ENCODE measurements at places on chromosomes 2 and 18.

GRCh38 chr2:69741229-69741574, 732 bp upstream of the ANXA4 start:
- DNase-seq, result no peak

GRCh38 chr2:37564356-37564755, 107.1 kb downstream of the CDC42EP3 start:
- DNase-seq, result no peak

DNA sequence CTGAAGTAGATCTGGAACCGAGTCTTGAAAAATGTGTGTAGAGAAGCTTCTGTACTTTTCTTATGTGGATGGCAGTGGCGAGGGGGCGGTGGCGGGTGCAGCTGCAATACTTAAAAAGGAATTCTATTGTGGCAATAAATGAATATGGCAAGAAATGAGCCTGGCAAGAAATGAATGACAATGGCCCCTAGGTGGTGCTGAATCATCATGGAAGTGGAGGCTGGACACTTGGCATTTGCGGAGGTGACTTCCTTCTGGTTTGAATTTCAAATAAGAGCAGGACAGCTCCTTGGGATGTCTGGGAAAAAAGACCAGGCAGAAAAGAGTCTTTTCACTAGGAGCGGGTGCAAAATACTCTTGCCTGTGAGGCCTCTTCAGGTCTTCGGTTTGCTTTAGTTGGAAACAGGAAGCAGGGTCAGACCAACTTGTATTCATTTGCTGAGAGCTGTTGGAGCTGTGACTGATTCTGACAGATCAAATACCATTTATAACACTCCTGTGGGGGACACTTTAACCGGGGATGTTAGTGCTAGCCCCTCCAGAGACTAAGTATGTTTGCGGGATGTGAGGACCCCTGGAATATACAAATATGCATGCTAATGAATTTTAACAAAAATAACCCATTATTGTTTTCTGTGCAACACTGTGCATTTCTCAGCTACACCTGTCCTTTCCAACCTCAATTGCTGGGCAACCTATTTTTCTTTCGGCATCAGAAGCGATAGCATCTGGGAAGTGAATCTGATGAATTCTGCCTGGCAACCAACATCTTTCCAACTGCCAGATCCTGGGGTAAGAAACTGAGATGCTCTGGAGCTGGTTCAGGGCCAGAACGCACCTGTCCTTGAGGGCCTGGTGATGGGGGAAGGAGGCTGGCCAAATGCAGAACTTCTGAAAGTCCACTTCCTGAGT, 35.4 kb downstream of the FASTKD2 start:
- DNase-seq, result peak; percentile 92

DNA sequence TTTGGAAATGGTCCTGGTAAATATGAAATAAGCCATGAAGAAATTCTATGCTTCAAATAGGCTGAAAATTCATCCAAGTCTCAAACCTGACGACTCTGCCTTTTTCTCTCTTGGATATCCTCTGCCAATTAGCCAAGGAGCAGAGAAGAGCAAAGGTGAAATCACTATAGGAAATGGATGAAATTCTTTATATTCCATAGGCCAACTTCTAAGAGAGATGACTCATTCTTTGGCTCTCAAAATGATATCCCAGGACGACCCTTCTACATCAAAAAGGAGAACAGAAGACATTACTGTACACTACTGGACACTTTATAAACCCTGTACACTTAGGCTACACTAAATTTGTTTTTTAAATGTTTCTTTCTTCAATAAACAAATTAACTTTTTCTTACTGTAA, 22.7 kb downstream of the PDE1A start:
- no peak for DNase-seq

DNA sequence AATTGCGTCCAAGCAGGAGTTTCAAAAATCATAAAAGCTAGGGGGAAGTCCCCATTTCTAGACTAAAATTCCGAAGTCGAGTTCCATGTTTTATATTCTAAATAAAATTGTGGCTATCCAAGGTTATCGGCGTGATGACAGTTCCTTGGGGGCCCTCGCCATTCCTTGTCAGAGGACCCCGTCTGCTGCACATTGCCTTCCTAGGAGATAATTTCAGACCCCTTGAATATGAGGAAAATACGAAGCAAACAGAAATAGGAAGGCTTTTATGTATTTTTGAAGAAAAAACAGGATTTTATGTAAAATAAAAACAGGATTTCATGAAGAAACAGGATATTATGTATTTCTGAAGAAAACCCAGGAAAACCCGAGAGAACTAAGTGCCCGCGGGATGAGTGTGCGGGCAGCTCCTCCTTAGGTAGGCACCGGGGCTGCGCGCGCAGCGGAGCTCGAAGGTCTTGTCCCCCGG, 465 bp upstream of the PLEKHA3 start:
- DNase-seq, result no peak

DNA sequence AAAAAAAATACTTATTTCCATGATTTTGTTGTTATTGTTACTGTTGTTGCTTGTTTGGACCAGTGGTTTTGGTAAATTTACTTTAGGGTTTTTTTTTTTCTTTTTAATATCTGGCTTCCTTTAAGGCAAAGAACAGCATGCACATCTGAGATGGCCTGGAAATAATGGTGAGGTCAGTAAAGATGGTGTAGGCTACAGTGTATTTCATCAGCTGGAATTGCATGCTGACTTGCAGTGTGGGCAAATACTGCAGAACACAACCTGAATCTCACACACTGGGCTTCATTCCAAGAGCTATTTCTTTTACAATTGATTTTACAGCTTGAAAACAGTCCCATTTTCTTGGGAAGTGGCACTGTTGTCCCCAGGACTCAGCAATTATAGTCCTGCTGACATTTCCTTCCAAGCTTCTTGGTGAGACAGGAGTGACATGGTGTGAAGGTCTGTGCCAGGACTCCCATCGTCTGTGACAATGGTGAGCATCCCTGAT, 376.1 kb upstream of the SOX11 start:
- peak; percentile 72 for DNase-seq

DNA sequence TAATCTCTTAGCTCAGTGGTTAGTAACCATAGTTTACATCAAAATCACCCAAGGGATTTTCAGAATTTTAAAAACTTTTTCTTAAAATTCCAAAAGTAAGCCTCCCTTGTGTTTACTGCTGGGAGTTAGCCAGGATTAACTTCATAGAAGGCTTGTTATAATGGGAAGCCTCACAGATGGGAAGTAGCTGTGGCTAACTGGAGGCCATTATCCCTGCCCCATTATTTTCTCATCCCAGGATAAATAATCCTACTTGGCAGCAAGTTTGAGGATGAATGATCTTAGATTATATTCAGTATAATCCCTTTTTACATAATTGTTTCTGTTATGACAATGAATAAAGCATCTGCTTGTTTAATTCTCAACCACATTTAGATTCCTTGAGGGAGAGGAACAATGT, 25.5 kb downstream of the PLEK start:
- DNase-seq, result no peak

DNA sequence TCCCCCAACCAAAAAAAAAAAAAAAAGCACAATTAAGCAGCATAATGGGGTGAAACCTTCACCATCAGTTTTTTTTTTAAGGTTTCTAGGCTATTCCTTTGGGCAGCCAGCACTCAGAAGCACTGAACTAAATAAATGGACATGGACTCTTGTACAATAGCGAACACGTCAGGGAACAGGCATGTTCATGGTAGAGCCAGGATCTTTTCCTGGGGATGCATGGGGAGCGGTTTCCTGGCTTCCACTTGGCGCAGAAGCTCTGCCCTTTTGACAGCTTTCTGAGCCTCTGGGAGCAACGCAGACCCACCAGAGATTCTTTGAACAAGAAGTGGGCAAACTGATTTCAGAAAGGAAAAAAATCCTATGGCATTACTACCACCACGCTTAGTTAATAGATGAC, 35.0 kb downstream of the ALPK2 start:
- no peak for DNase-seq

DNA sequence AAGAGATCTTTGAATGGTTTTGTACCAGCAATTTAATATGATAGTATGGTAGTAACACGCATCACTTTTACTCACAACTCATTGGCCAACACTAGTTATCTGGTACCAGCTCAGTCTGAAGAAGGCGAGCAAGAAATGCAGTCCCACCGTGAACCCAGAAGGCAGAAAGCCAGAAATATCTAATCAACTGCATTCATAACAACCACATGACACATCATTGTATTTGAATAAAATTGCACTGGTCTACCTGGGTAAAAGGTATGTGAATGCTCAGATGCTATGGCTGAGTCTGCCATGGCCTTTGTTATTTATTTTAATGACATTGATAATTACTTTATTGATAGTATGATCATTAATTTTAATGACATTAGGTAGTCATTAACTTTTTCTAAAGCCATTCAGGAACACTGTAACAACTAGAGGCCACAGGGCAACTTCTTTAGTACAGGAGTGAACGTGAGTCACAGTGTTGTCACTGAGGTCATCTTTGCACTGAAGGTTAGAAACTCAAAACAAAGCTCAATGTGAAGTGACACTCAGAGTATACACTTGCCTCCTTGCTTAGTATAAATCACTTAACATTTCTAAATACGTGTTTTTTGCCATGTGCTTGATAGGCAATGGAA, 475.6 kb upstream of the TNP1 start:
- no peak for DNase-seq

GRCh38 chr18:73842795-73843394, 304.7 kb downstream of the FBXO15 start:
- peak; percentile 1 for DNase-seq

GRCh38 chr2:16813593-16813992, 148.0 kb upstream of the CYRIA start:
- no peak for DNase-seq

DNA sequence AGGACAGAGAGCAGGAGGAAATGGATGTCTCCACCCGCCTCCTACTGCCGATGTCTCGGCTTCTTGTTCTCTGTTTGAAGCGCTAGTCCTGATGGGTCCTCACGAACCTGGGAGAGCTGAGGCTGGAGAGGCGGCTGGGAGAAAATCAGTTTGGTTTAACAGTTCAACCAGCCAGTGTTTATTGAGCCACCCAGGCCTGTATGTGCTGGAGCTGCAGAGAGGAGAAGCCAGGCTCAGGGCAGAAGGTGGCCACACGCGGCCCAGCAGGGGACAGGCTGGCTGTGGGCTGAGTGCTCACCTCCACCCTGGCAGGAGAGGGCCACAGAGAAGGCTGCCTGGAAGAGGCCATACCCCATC, 202.1 kb downstream of the CYP26B1 start:
- DNase-seq, result no peak

DNA sequence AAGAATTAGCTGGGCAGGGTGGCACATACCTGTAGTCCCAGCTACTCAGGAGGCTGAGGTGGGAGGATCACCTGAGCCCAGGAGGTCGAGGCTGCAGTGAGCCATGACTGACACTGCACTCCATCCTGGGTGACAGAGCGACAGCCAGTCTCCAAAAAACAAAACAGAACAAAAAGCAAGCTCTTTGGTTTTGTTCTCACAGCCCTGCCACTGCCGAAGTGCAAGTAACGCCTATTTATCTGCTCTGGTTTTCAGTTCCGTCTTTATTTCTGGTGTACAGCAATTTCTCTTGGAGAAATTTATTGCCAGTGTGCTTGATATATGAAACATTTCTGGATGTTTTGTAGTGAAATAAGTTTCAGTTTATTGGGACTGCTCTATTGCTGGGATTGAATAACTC, 61.9 kb downstream of the RAB10 start:
- DNase-seq, result no peak

DNA sequence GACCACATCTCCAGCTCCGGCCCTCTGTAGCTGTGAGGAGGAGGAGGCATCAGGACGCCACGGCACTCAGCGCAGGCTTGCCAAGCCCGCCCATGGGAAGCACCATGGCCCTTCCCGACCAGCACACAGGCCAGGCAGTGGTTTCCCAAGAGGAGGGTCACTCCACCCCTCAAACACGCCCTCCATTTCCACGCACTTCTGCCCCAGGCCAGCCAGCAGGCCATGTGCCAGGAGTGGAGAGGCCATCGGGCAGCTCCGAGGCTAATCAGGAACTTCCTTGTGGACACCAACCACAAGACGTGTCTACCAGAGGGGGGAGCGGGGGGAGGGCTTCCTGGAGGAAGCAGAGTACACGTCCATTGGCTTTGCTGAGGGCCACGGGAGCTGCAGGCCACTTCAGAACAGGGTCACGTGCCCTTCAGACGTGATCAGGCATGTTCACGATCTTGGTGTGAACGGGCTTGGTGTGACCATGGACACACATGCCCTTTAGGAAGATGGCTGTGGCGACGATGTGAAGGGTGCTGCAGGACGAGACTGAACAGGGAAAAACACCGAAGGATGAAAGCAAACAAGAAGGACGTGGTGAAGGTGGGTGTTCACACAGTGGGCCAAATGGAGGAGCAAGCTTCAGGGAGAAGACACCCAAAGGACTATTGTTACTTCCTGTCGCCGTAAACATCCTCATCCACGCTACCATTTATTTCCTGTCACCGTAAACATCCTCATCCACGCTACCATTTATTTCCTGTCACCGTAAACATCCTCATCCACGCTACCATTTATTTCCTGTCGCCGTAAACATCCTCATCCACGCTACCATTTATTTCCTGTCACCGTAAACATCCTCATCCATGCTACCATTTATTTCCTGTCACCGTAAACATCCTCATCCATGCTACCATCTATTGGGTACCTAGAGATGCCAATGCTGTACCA, 6.5 kb upstream of the MTERF4 start:
- DNase-seq, result no peak

DNA sequence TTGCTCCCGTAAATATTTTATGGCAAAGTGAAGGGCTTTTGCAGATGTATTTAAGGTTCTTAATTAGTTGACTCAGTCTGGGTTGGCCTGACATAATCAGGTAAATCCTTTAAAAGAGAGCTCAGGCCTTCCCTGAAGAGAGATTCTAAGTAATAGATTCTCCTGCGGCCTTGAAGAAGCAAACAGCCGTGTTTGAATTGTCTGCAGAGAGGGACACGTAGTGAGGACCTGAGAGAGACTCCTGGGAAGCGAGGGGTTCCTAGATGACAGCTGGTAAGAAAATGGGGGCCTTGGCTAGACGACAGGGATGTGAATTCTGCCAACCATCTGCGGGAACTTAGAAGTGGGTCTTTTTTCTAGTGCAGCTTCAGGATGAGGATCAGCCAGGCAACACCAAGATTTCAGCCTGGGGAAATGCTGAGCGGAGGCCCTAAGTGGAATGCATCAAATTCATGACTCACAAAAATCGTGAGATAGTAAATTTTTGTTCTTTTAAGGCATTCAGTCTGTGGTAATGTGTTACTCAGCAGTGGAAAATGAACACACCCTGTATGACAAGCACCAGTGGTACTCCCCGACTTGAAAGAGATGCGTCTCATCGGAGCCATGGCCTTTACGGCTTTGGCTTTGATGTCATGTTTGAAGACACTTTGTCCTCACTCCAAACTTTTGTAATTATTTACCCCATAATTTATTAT, 62.1 kb upstream of the SMIM21 start:
- DNase-seq, result no peak

- no peak for DNase-seq
Measured at GRCh38 chr2:197947219-197947757, 142.9 kb downstream of the PLCL1 start.

DNA sequence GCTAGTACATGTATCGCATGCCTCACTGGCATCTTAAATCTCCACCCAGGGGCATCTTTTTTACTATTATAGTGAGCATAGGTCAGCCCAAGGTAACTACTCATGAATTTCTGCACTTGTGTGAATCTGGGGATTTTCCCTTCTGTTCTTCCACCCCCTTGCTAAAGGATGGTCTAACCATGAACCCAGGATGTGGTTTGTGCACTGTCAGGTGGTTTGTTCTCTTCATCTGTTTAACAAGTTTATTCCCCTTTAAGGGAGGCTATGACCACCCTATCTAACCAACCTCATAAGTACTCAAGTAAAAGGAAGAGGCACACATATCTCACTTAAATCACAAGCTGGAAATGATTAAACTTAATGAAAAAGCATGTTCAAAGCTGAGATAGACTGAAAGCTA, 243.0 kb downstream of the RPRM start:
- DNase-seq, result no peak

GRCh38 chr18:74397572-74397971, 59.5 kb downstream of the DIPK1C start:
- DNase-seq, result no peak

- DNase-seq, result no peak
Measured at GRCh38 chr2:71879509-71880184, 268.0 kb downstream of the CYP26B1 start.

Data from NCI-H1694 treated with DMSO at 0.1 percent for 48 hours (cell line).